ENCODE measurements at places on chromosomes 2 and 18.

DNA sequence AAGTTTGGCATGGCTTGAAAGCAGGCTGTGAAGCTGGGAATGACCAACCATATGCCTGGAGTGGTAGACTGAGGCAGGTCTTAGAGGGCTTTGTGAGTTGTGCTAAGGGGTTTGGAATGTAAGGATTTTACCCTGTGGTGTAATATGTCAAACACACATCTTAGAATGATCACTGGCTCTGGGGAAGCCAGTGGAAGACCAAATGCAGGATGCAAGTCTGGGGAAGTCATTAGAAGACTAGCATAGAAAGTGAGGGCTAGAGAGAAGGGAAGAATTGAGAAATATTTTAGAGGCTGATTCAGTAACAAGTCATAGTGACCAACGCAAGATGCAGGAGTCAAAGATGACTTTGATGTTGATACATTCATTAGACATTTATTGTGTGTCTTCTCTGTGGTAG lies 3.5 kb upstream of the FHOD3 start:
- DNase-seq, result no peak

GRCh38 chr2:241912021-241912555 lies 42.6 kb downstream of the RTP5 start:
- no peak for DNase-seq

DNA sequence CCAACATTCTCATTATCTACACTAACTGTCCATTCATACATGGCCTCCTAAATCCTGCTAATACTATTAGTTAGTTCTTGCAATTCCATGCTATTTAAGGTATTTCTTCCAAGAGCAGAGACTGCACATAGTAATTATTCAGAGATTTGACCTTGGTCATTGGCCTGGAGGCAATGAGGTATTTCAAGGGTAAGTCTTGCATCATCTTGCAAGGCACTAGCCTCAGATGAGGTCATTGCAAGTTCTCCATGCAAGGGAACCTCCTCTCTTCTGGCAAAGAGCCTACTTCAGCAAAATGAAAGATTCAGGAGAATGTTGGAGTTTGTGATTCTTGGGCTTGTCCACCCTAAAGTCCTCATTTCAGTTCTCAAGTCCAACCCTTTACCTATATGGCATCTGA lies 48.5 kb upstream of the IKZF2 start:
- no peak for DNase-seq

DNA sequence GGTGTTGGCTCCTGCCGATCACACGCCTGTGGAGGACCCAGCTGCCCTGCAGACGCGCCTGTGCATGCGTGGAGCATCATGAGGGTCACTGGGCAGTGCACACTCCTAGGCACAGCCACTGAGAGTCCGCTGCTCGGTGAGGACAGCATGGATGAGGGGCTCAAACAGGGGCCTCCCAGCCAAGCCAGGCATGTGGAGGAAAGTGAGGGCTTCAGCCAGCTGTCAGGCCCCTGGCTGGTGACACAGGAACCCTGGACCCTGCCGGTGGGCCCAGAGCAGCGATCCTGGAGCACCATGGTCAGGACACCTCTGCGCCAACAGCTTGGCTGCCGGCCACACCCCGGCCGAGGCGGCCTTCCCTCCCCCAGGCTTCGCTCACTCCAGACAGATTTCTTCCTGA lies 171.2 kb downstream of the RTP5 start:
- DNase-seq, result no peak

DNA sequence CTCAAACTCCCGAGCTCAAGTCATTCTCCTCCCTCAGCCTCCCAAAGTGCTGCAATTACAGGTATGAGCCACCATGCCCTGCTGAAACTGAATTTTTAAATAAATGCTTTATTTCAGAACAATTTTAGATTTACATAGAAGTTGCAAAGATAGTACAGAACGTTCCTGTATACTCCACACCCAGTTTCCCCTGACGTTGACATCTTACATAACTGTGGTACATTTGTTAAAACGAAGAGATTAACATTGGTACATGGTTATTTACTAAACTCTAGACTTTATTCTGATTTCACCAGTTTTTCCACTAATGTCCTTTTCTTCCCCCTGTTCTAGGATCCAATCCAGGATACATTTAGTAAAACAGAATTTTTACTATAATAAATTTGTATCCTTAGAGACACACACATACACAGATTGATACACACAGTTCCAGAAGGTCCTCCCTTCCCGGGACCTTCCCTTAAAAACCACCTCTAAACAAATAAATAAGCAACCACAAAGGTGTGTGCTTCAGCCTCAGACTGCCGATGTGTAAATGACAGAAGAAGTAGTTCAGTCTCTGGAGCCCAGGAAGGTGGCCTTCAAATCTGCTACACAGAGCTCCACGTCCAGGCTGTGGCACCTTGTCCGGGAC lies 6.9 kb downstream of the NEU2 start:
- DNase-seq, result no peak

GRCh38 chr2:217927601-217928323 lies 75.0 kb downstream of the TNS1 start:
- DNase-seq, result no peak

DNA sequence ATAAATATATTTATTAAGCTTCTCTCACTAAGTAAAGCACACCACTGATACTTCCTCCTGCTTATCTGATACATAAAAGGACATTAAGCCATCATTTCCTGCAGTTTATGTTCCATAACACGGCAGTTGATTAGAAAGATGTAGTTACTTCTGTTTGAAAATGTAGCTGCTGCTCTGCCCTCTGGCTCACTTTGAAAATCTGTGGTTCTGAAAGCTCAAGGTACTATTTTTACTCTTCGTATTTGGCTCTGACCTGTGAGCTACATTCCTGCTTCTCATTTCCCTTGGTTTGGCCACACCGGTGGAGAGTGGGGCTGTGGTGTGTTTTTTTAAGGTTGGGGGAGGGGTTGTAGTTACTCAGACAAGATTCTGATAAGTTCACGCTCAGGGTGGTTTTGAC lies 12.8 kb upstream of the TTN start:
- no peak for DNase-seq

DNA sequence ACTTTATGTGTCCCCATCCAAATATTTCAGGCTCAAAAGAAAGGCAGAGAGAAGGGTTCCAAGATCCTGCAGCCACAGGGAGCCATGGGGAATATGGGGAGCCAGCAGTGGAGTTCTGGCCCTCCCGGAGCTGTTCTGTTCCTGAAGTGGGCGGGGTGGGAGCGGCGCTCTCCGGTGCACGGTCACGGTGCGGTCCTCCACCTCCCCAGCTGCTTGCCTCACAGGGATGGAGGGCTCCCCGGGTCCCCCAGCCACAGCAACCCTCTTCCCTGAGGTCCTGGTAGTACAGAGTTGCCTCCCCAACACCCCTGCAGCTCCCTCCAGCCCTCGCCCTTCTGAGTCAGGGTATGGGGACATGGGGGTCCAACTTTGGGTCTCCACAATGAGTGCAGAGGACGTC lies 26.2 kb upstream of the SNED1 start:
- DNase-seq, result no peak

GRCh38 chr2:15154297-15154696 lies 406.8 kb downstream of the NBAS start:
- DNase-seq, result no peak

- DNase-seq, result no peak
Measured at GRCh38 chr2:122100756-122101155, 345.3 kb downstream of the TSN start.

GRCh38 chr2:178933493-178933892 lies 116.4 kb downstream of the CCDC141 start:
- DNase-seq, result no peak

GRCh38 chr2:128287780-128288735 lies 30.6 kb downstream of the HS6ST1 start:
- no peak for DNase-seq

- DNase-seq, result no peak
Measured at GRCh38 chr2:209125291-209125690, 298.6 kb upstream of the MAP2 start.

- no peak for DNase-seq
Measured at GRCh38 chr2:7096726-7097352, 179.6 kb downstream of the RNF144A start.

GRCh38 chr2:29117636-29118303 lies 2.6 kb downstream of the CLIP4 start:
- DNase-seq, result no peak

DNA sequence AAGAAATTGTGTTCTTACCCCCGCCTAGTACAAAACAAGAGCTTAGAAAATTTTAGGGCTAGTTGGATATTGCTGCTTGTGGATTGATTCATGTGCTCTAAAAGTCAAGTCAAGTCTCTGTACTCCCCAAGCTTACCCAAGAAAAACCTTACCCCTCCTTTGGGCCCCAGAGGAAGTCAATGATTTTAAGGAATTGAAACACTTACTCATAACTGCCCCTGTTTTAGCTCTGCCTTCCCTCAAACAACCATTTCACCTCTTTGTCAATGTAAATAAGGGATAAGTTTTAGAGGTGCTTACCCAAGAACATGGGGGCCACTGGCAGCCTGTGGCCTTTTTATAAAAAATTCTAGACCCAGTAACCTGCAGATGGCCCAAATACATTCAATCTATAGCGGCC lies 136.6 kb upstream of the RMP24 start:
- DNase-seq, result no peak

DNA sequence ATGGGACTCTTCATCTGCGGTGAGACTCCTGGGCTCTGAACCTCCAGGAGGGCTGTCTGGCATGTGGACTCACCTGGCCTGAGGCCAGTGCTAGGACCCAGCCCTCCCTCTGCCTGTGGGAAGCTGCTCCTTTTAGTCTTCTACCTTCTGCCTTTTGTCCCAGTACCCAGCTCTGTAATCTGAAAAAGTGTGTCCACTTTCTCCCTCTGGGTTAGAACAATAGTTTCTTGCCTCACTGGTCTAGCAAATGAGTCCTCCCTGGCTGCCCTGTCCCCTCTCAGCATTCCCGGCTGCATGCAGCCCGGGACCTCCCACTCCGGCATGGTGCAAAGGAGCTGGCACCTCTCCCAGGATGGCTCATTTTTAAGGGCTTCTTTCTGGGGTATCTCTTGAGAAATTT lies 25.9 kb downstream of the GKN2 start:
- DNase-seq, result no peak

DNA sequence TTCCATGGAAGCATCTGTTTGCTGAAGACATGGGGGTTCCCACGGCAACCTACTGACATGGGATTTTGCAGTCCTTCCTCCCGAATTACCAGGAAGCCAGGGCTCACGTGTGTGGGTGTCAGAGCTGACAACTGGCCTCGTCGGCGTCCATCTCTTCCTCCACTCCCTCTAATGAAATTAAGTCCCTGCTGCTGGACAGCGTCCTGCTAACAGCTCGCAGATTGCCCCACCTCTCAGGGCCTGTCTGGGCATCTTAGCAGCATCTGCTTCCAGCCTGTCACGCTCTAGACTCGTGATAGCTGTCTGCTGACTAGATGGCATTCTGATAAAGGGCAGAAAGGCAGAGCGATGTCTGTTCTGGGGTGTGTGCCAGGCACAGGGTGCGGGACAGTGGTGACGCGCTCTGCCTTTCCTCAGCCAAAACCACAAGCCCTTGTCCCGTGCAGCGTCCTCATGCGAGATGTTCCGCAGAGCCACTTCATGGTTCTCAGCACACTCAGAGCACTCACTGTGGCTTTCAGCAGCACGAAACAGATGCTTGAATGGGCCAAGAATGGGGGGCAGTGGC lies 161.1 kb downstream of the ARL4C start:
- DNase-seq, result no peak

DNA sequence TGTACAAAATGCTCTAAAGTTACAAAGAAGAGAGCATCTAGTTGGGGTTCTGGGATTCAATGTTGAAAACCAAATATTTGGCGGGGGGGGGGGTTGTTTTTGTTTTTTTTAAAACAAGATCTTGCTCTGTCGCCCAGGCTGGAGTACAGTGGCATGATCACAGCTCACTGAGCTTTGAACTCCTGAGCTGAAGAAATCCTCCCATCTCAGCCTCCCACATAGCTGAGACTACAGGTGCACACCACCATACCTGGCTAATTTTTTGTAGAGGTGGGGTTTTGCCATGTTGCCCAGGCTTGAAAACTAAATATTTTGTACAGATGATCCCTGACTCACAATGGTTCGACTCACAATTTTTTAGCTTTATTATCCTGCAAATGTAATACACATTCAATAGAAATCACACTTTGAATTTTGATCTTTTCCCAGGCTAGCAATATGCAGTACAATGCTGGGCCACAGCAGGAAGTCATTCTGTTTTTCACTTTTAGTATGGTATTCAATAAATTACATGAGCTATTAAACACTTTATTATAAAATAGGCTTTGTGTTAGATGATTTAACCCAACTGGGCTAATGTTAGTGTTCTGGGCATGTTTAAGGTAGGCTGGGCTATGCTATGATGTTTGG lies 7.6 kb downstream of the BARD1 start:
- DNase-seq, result no peak

- no peak for DNase-seq
Measured at GRCh38 chr2:169345486-169346437, 16.6 kb downstream of the LRP2 start.

GRCh38 chr2:235135990-235136561 lies 184.3 kb downstream of the SH3BP4 start:
- DNase-seq, result peak; percentile 81

- no peak for DNase-seq
Measured at GRCh38 chr2:227933884-227934283, 62.5 kb downstream of the DAW1 start.

DNA sequence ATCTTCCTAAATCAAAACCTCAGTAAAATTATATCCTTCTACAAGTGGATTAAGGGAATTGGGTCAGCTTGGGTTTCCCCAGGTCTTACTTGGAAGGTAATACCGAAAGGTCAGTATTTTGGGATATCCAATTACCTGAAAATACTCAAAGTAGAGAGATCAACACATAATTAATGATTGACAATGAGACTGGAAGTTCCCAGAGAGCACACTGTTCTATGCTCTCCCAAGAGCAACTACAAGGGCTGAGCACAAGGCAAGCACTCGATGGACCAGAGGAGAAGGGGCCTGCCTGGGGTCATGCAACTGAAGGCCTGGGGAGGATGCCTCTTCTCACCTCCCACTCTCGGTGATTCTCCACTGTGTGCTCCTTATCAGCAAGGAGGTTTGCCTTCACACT lies 159.2 kb upstream of the ACAA2 start:
- DNase-seq, result no peak

DNA sequence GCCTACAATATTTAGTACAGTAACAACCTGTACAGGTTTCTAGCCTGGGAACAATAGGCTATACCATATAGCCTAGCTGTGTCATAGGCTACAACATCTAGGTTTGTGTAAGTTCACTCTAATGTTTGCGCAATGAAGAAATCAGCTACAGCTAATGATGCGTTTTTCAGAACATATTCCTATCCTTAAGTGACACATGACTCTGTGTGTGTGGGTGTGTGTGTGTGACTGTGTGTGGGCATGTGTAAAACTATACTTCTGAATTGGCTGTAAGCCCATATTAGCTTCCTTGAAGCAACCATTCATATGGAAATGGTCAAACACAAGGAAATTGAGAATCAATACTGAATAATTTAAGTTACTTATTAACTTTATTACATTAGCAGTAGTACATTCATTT lies 120.8 kb upstream of the SULT1C3 start:
- DNase-seq, result no peak

Data from D341Med (cell line).